ENCODE measurements at places on chromosomes 6 and 20.

GRCh38 chr6:61614119-61614518 is 671.9 kb downstream of the KHDRBS2 start:
- DNase-seq = no peak

- DNase-seq = no peak
Observed at GRCh38 chr6:127031511-127031910, 87.0 kb upstream of the RSPO3 start.

DNA sequence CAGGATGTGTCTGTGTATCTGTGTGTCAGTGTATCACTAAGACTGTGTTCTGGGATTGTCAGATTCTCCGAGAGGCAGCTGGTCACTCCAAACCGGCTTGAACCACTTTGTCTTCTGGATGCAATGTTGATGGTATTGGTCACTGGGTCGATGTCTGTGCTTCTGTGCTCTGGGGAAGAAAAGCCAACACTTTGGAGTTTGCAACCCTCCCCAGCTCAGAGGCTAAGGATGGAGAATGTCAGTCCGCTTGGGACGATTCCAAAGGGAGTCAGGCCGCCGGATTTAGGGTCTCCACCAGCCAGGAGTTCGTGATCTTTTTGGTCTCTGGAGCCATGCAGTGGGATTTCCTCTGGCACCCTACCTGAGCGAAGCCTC is 5.2 kb downstream of the MAFB start:
- no peak for DNase-seq

DNA sequence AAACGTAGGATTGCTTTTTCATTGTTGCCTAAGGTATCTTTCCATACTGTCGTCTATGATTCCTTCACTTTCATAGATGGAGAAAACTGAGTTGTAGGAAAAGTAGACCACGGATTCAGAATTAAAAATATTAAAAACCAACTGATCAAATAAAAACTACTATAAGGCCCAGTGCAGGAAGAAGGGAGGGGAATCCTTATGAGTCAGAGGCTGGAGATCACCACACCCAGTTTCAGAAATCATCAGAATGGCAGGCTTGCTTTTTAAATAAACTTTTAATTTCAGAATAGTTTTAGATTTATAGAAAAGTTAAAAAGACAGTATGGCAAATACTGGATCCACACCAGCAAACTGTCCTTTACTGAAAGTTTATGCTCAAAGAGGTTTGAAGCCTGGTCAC is 32.0 kb upstream of the POPDC3 start:
- DNase-seq = no peak

GRCh38 chr6:5208057-5208456 is 52.7 kb downstream of the LYRM4 start:
- no peak for DNase-seq

DNA sequence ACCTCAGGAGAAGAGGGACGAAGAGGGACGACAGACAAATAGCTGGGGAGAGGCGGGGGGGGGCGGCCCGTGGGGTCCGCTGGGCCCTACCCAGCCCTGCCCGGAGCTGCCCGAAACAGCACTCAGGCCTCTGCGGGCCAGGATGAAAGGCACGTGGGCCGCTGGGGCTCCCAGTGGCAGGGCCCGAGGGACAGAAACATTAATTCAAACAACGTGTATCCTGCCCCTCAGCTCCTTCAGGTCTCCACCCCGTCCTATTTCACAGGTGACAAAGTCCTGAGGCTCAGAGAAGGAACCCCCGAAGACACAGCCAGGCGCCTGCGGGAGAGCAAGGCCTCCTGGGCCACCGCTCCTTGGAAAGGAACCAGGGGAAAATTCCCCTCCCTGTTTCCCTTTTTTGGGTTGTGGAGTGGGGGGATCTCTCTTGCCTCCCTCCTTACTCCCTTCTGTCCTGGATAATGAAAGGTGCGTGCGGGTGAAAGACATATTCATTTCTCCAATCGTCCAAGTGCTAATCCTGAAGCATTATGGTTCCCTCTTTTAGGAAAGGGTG is 93.3 kb downstream of the RNASET2 start:
- no peak for DNase-seq

DNA sequence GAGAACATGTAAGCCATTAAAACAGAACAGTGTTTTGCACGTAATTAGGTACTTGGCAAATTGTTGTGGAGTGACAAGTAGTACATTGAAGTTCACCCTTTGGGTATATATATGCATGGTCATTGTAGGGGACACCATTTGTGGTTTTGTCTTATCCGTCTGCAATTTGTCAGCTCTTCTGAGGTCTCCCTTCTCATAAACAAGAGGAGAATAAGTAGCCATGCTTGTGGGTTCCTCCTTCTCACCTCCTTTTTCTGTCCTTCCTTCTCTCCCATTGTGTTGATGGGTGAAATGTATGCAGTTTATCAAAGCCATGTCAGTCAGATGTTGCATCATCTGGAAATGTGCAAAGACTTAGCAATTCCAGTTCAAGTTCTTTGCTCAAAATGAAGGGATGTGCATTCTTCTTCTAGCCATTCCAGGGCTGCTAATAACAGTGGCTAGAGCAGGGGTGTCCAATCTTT is 70.9 kb downstream of the QKI start:
- DNase-seq = no peak

DNA sequence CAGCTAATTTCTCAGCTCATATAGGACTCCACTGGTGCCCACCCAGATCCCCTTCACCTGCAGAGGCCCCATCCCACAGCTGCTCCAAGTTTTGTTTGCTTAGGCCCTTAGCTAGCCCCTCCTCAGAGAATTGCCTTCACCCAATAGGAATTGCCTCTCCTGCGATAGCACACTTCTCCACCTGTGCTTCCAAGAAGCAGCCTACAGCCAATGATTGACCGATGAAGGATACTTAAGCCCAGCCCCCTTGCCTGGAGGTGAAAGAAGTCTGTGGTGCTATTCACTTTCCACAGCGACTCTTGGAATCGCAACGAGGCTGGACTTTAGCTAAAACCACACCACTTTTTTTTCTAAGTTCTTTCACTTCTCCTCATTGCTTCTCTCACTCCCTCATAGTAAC is 353.2 kb upstream of the BTBD3 start:
- DNase-seq = no peak

DNA sequence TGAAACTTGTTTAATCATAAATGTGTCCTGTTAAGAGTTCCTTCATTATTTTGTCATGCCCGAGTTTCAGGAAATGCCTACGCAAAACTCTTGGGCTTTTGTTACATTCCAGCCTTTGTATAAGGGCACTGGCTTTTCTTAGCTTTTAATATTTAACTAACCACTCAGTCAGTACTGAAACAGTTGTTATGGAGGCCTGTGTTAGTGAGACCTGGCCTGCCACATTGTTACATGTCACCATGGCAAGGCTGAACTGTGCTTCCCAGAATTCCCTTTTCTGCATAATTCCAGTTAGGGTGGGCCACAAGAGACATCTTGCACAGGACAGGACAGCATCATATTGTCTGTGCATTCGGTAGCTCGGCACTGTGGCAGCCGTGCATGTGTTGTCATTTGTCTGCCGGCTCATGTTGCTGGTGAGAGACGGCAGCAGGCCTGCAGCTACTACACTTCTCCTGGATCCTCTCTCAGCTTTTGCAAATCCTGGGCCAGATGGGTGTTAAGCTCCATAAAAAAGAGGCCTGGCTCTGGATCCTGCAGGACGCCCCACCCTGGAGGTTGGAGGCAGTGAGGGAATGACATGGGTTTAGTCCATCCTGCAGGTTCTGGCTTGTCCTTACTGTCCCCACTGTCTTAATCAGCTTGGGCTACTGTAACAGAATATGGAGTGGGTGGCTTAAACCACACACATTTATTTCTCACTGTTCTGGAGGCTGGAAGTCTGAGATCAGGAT is 128.8 kb upstream of the DTNBP1 start:
- DNase-seq = no peak

DNA sequence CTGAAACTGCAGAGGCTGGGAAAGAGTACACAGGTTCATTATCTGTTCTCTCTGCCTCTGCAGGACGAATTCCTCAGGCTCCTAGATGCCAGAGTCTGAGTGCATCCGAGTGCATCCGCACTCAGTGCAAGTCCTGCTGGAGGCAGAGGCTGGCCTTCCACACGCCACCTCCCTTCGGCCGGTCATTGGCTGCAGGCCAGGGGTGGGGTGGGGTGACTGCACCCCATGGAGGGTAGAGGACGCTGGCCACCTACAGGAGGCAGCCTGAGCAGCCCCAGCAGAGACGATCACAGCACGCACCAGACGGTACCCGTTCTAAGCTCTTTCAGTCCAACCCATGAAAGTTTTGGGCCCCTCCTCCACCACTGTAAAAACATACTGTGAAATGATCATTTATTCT is 11.7 kb downstream of the SFT2D1 start:
- DNase-seq = no peak

DNA sequence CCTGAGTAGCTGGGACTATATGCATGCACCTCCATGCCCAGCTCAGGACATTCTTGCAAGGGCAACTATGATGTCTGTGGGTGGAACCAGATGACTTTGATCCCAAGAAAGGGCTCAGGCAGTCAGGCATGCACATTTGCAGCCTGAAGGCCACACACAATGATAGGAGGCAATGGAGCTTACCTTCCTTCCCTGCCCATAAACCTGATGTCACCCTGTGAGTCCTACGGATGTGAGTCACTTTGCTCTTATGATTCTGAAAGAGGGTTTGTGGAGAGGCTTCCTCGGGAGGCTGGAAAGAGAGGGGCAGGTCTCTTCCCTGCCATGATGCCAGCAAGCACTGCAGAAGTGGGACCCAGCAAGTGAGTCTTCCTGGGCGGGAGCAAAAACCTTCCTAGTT is 202.4 kb downstream of the LY86 start:
- no peak for DNase-seq

DNA sequence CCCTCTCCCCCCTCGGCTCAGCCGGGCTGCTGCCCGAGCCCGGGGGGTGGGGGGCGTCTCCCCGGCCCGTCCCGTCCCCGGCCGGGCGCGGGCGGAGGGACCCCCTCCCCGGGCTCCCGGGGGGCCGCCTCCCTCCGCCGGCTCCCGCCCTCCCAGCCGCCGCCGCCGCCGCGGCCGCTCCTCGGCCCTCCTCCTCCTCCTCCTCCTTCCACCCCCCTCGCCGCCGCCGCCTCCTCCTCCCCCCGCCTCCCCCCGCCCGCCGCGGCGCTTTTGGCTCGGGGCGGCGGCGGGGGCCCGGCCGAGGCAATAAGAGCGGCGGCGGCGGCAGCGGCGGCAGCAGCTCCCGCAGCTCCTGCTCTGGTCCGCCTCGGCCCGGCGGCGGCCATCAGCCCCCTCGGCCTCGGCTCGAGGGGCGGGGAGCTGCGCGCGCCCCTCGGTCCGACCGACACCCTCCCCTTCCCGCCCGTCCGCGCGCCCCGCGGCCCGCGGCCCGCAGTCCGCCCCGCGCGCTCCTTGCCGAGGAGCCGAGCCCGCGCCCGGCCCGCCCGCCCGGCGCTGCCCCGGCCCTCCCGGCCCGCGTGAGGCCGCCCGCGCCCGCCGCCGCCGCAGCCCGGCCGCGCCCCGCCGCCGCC is 38.7 kb downstream of the GNAS start:
- DNase-seq = peak; percentile 67

DNA sequence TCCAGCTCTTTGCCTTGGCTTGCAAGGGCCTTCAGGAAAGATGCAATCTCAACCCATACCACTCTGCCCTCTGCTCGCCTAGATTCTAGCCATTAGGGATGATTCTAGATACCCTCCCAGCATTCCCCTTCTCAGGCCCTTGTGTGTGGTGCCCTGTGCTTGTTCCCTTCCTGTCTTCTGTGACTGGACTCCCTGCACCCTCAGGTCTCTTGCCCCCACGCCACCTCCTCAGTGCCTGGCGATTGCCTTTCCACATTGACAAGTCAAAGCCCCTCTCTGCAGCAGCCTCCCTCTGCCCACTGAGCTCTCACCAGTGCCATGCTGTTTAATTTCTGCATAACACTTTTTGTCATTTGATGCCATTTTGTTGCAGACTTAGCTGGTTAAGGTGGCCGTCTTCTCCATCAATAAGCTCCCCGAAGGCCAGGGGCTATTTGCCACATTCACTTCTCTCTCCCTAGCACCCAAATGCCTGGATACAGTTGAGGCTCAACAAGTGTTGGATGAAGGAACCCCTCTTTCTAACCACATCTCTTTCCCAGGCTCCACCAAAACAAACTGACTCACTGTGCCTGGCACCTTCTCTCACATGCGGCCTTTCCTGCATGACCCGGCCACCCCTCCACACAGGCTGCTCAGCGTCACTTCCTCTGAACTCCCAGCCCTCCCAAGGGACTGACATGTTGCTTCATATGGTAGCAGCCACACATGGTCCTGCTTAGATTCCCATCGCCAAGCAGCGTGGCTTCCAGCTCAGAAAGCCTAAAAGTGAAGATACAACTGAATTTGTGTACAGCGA is 4.6 kb upstream of the TXNDC5 start:
- no peak for DNase-seq

GRCh38 chr6:28433119-28433518 is 10.2 kb downstream of the ZSCAN23 start:
- no peak for DNase-seq

All from stimulated activated CD4-positive, alpha-beta T cell treated with anti-CD3 and anti-CD28 coated beads, Interleukin-2, amount 100 ng/mL, for 4 hours (primary cell).